GM04503 (cell line): ENCODE measurements at places on chromosomes 5 and 9.
A peak's percentile ranks its signal among the peaks of the same experiment; 100 is the strongest.

- DNase-seq, result peak; percentile 77
Observed at GRCh38 chr9:112048924-112049691, 126.0 kb downstream of the SUSD1 start.

- DNase-seq, result no peak
Observed at GRCh38 chr9:130150779-130151382, 21.3 kb upstream of the NCS1 start.

- DNase-seq, result no peak
Observed at GRCh38 chr9:123990427-123990826, 21.1 kb upstream of the LHX2 start.

DNA sequence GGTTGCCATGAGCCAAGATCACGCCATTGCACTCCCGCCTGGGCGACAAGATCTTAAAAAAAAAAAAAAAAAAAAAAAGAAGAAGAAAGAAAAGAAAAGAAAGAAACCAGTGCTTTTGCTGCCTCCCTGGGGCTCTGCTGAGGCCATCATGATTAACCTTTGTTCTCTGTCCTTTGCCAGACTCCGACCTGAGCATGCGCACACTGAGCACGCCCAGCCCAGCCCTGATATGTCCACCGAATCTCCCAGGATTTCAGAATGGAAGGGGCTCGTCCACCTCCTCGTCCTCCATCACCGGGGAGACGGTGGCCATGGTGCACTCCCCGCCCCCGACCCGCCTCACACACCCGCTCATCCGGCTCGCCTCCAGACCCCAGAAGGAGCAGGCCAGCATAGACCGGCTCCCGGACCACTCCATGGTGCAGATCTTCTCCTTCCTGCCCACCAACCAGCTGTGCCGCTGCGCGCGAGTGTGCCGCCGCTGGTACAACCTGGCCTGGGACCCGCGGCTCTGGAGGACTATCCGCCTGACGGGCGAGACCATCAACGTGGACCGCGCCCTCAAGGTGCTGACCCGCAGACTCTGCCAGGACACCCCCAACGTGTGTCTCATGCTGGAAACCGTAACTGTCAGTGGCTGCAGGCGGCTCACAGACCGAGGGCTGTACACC is 251.7 kb downstream of the MARCHF11 start:
- DNase-seq, result no peak

- DNase-seq, result no peak
Observed at GRCh38 chr9:87590996-87591395, 93.3 kb downstream of the DAPK1 start.

DNA sequence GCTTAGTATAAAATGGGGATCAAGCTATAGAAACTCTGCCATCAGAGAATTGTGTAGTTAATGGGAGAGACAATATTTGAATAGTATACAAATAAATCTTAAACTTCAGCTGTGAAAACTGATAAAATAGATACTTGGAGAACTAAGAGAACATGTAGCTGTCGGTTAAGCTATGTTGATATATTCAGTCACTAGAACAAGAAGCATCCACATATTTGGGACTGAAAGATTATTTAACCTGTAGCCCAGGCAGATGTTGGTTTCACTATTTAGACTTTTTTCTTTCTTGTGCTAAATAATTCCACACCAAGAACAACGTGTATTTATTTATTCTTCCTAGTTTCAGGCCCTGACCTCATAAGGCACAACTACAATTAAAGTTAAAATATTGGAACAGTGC is 521.0 kb upstream of the CCNG1 start:
- no peak for DNase-seq

DNA sequence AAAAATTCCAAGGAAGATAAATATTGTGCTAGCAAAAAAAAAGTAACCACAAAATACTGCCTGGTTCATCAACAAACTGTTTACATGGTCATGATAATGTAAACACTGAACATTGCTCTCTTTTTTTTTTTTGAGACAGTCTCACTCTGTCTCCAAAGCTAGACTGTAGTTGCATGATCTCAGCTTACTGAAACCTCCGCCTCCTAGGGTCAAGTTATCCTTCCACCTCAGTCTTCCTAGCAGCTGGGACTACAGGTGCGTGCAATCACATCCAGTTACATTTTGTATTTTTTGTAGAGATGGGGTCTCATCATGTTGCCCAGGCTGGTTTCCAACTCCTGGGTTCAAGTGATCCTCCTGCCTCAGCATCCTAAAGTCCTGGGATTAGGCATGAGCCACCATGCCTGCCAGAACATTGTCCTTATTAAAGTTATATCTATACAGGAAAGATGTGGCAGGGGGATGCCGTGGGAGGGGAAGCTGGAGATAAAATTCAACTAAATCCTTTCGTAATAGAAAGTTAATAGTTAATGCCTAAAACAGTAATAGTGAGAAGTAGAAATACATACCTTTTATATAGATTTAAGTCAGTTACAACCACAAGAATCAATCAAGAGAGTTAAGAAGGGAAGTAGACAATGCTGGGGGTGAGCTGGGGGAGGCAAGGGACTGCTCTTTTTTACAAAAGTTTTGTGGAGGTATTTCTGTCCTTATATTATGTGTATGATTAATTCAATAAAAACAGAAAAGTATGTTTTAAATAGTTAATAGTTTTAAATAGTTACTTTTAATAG is 52.3 kb downstream of the RGMB start:
- DNase-seq, result no peak

GRCh38 chr9:4299005-4299795 is 668 bp downstream of the GLIS3 start:
- DNase-seq, result no peak

DNA sequence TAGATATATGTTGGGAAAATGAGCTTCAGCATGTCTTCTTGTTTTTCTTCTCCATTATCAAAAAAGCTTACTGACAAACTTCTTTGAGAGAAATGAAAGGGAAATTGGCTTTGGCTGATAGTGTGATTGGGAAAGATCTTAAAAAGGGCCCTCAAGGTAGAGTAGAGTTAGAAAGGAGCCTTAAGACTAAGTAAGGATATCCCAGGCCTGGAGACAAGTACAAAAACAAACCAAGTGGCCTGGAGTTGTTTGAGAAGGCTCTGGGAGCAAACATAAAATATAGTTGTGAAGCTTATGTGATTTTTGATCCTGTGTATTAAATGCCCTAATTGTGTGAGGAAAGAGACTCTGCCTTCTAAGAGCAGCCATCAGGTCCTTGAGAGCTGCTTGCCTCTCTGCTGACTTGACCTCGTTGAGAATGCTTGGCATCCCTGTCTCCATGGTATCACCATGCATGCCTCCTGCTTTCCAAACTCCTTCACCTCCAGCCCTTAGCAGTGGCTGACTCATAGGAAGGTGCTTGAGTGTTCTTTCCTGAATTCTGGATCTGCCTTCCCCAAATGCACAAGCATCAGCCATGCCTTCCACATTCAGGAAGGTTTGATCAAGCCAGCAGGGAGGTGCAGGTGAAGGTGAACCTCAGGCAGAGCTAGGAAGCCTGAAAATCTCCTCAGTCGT is 78.9 kb downstream of the SMARCA2 start:
- peak; percentile 65 for DNase-seq

DNA sequence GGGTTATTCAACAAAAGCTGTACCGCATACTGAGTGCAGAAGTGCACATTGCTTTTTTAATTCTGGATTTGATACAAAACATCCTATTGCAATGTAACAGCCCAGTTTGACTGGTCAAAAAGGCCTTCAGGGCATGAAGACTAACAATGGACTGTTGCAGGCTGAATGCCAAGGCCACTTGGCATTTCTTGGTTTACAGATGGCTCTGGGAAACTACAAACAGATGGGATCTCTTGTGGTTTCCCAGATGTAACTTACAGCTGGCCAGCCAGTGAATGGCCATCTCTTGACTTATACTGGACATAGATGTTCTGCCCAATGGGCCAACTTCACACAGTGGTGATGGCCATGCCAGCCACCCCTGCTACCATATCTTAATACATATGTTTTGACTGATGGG is 36.8 kb downstream of the UGT3A2 start:
- DNase-seq, result no peak

DNA sequence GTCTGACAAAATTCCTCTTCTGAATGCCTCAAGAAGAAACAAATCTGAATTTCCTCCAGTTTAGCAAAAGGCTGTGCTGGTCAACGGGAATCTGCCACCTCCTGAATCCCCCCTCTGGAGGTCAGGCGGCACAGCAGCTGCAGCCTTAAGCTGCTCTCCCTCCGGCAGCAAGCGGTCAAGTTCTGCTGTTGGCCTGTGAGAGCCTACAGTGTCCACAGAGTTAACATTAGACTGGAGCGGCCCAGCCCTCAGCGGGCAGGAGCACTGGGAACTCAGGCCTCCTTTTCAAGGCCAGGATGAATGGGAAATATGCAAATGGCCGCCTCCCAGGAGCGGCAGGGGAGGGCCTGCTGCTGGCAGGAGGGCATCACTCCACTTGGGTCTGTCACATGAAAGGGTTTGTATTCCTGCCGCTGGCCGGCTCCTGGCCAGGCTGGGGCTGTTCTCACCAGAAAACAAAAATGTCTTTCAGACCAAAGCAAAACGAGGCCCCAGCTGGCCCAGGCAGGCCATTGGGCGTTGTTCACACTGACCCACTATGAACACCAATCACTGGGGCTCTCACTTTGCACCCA is 8.2 kb downstream of the ACSL6 start:
- no peak for DNase-seq

DNA sequence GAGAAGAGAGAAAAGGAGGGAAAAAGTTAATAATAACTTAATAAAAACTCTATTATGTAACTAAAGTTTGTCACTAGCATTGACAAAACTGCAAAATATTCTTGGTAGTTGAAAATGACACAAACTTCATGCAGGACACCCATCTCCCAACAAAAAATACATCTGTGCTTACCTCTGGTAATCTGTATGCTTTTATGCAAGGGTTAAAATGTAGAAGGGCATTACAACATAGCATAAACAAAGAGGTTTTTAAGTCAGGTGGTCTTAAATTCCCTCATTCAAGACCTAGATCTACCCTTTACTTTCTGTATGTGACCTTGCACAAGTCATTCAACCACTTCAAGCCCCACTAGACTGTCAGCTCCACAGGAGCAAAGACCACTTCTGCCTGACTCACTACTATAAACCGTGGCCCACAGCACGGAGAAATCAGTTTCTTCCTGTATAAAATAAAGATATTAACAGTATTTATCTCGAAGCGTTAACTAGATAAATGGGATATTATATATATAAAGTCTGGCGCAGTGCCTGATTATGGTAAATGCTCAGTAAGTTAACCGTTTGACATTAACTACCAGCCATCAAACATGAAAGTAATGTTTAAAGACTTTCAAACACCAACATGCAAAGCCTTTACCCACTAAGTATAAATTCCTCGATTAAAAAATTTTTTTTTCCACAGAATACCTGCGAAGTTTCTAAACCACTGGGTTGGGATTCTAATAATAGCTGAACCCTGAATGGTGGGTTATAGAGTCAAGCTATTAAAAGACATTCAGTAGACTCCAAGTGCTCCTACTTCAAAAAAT is 2.0 kb downstream of the FBXL17 start:
- DNase-seq, result no peak

DNA sequence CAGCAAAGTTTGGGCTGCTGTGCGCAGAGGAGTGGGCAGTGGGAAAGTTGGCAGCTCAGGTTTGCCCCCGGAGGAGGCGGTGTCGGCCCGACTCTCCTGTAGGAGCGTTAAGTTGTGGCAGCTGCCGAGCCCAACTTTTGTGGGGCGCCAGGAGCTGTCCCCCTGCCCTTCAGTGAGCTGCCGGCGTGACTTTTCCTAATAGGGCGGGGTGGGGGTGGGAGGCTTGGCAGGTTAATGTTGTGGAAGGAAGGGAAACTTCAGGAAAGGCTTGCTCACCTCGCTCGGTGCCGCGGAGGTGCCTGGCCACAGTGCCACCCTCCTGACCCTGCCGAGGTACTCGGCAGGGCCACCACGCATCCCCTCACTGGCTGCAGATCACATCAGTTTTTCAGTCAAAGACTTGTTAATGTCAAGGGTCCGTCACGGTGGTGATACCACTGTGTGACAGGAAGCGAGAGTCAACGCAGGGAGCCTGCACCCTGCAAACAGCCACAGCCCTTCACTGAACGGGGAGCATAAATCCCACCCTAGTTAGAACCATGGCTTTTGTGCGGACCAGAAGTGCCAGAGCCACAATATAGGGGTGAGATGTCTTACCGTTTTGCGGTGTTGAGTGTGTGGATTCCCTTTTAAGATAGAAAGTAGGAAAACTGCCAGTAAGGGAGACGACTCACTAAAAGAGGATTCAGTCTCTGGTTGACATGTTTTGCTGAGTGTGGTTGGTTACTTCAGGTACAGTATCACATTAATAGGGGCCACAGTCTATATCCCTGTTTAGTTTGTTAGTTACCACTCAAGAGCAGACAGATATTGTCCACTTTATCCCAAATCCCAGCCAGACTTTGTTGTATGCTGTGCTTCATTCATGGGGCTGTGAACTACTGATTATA is 796 bp downstream of the LNPEP start:
- no peak for DNase-seq

- no peak for DNase-seq
Observed at GRCh38 chr9:124503713-124504529, 3.3 kb downstream of the NR5A1 start.

DNA sequence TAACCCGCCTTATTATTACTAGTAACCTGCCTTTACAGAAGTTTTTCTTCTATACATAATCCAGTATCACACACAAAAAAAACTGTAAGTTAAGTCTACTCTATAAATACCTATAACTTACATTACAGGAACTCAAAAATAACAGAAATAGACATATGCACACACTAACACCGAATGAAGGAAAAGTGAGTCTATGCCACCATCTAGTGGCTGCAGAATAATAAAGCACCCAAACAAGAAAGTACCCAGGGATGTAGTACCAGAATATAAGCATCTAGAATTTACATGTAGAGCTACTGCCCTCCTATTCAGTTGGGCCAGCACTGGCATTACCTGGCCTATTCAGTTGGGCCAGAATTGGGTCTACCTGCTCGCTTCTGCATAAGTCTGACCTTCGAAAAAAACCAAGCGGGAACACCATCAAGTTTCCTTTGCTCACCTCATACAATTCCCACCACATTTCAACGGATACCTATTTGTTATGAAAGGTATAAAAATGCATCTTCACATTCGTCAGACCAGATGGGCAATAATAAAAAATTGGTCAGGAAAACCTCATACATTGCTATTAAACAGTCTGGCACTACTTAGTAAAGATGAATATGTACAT is 4.0 kb upstream of the NIPSNAP3A start:
- DNase-seq, result no peak

GRCh38 chr9:36292641-36293040 is 34.4 kb upstream of the GNE start:
- no peak for DNase-seq

GRCh38 chr9:137716694-137717287 is 98.0 kb downstream of the EHMT1 start:
- no peak for DNase-seq

- no peak for DNase-seq
Observed at GRCh38 chr9:113591899-113592625, 128.5 kb downstream of the RGS3 start.

DNA sequence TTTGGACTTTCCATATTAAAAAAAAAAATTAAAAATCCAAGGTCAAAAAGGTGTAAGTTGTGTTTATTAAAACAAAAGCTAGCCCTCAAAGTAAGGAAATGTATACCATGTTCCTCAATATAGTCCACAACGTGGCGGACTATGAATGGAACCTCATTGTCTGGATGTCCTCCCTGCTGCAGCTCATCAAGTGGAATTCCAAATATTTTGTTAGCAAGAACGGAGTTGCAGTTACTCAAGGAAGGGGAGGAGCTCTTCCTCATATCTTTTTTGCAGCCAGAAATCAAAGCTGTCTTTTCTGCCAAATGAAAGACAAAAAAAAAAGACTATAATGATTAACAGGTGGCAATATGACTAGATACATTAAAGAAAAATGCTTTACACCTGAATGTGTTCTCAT is 14.0 kb downstream of the FAM13B start:
- no peak for DNase-seq

- DNase-seq, result no peak
Observed at GRCh38 chr5:54719384-54720283, 202.1 kb downstream of the SNX18 start.
